Melanocyte of skin (primary cell): ENCODE measurements at places on chromosomes 1 and 21. TPM values are rescaled to one million over a fixed set of nuclear protein-coding genes. Genes with fewer than 3 reads are reported as not detected.

The DENND2D gene
- 3.4 and 4.0 TPM in 2 replicates for total RNA-seq

The LAMC2 gene
- total RNA-seq: under 0.01 and 0.31 TPM in 2 replicates

The VSIG8 gene
- not detected in 2 replicates for total RNA-seq

The HOOK1 gene
- total RNA-seq: under 0.01 TPM in 2 replicates

The CHIA gene
- total RNA-seq: not detected in 2 replicates

The S100B gene
- total RNA-seq: 746 and 968 TPM in 2 replicates

The ADGRL4 gene
- under 0.01 and 1.1 TPM in 2 replicates for total RNA-seq

The FAM177B gene
- total RNA-seq: not detected in 2 replicates

The NBPF6 gene
- 0.15 and 0.33 TPM in 2 replicates for total RNA-seq

The MXRA8 gene
- total RNA-seq: 8.0 TPM in 1 of 2 replicates, not detected in the other

The NUAK2 gene
- under 0.01 and 0.33 TPM in 2 replicates for total RNA-seq

The CAMK2N1 gene
- total RNA-seq: 0.69 and 1.8 TPM in 2 replicates

The HHAT gene
- total RNA-seq: 10.3 and 20.4 TPM in 2 replicates

The HMCN1 gene
- 32.3 and 45.3 TPM in 2 replicates for total RNA-seq

The ZNF691 gene
- 5.9 and 8.7 TPM in 2 replicates for total RNA-seq

The SERTAD4 gene
- 0.34 and 0.73 TPM in 2 replicates for total RNA-seq

The ANGPTL7 gene
- 0.34 and 0.36 TPM in 2 replicates for total RNA-seq

The FCN3 gene
- total RNA-seq: not detected in 2 replicates

The SYT2 gene
- total RNA-seq: not detected in 2 replicates

The SPOCD1 gene
- 7.2 and 15.0 TPM in 2 replicates for total RNA-seq

The LRRIQ3 gene
- total RNA-seq: 0.36 and 1.7 TPM in 2 replicates

The LCE1E gene
- not detected in 2 replicates for total RNA-seq

The MAP3K7CL gene
- 0.69 and 1.1 TPM in 2 replicates for total RNA-seq

The C1orf216 gene
- total RNA-seq: 26.3 and 27.5 TPM in 2 replicates

The LCE1F gene
- not detected in 2 replicates for total RNA-seq

The FMO5 gene
- 3.4 and 4.4 TPM in 2 replicates for total RNA-seq

The UBE2G2 gene
- 123 and 144 TPM in 2 replicates for total RNA-seq

The TMPRSS3 gene
- total RNA-seq: not detected in 2 replicates

The SOAT1 gene
- 118 and 143 TPM in 2 replicates for total RNA-seq

The SLAMF7 gene
- 0.33 TPM in 1 of 2 replicates, not detected in the other for total RNA-seq

The RGS13 gene
- not detected in 2 replicates for total RNA-seq

The SMYD3 gene
- total RNA-seq: 27.5 and 30.3 TPM in 2 replicates

The RGS18 gene
- total RNA-seq: not detected in 2 replicates

The CFAP57 gene
- not detected in 2 replicates for total RNA-seq

The SIM2 gene
- total RNA-seq: not detected in 2 replicates

The OLIG1 gene
- total RNA-seq: not detected in 2 replicates

The PRKAA2 gene
- under 0.01 and 0.15 TPM in 2 replicates for total RNA-seq

The PTPRF gene
- 1.7 and 4.0 TPM in 2 replicates for total RNA-seq

The GBP7 gene
- total RNA-seq: not detected in 2 replicates

The F3 gene
- total RNA-seq: 0.34 and 5.1 TPM in 2 replicates

The PER3 gene
- 13.8 and 15.5 TPM in 2 replicates for total RNA-seq

The CD52 gene
- not detected in 2 replicates for total RNA-seq

The DDR2 gene
- total RNA-seq: 57.3 and 70.0 TPM in 2 replicates

The FMOD gene
- 0.36 TPM in 1 of 2 replicates, not detected in the other for total RNA-seq

The TLR5 gene
- under 0.01 TPM in 1 of 2 replicates, not detected in the other for total RNA-seq

The GJB3 gene
- total RNA-seq: not detected in 2 replicates

The SHISAL2A gene
- not detected in 2 replicates for total RNA-seq

The MEX3A gene
- total RNA-seq: 3.7 and 4.0 TPM in 2 replicates

The FCGR3B gene
- total RNA-seq: not detected in 2 replicates

The AGT gene
- total RNA-seq: not detected in 2 replicates

The SLC44A5 gene
- not detected in 2 replicates for total RNA-seq

The DYNLT5 gene
- total RNA-seq: 0.73 and 2.4 TPM in 2 replicates

The TAS1R3 gene
- not detected in 2 replicates for total RNA-seq
